ENCODE measurements at places on chromosomes 2 and 18.
A peak's percentile ranks its signal among the peaks of the same experiment; 100 is the strongest.

GRCh38 chr2:157839162-157839801 is 36.8 kb downstream of the ACVR1 start:
- DNase-seq = no peak

DNA sequence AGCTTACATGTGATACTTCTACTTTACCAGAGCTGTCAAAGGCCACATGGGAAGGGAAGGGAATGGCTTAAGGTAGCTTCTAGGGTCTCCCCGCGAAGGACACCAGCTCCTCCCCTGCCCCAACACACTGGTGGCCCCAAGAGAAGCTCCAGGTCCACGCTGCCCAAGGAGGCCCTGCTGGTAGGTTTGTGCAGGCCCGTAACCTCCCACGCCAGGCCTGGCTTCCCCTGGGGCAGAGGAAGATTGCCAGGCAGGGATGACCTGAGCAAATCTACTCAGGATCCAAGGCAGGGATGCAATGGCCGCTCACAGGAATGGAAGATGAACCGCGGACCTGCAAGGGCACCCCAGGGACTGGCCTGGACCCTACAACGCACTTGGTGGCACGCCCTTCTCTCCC is 205.1 kb downstream of the MGAT5 start:
- DNase-seq = no peak

GRCh38 chr18:45488645-45489044 is 126.6 kb upstream of the SLC14A2 start:
- DNase-seq = no peak

- DNase-seq = no peak
These were observed 46.8 kb upstream of the PDE1A start for GRCh38 chr2:182473635-182474034.

- no peak for DNase-seq
These were observed 37.3 kb downstream of the CYP27C1 start for GRCh38 chr2:127182626-127183458.

DNA sequence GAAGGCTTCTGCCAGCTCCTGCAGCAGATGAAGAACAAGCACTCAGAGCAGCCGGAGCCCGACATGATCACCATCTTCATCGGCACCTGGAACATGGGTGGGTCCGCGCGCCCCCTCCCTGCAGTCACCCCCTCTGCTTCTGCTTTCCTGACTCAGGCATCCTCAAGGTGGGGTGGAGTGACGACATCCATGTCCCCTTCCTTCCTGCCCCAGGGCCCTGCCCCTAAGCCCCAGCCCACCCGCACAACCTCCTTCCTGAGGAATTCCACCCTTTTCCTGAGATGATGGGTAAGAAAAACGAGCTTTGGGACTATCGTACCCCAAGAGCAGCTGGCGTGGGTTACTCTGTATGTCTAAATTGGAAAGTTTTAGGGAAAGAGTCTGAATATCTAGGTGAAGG is 89.7 kb upstream of the ATG16L1 start:
- DNase-seq = no peak

- no peak for DNase-seq
These were observed 171.4 kb upstream of the SPATS2L start for GRCh38 chr2:200135082-200135481.

DNA sequence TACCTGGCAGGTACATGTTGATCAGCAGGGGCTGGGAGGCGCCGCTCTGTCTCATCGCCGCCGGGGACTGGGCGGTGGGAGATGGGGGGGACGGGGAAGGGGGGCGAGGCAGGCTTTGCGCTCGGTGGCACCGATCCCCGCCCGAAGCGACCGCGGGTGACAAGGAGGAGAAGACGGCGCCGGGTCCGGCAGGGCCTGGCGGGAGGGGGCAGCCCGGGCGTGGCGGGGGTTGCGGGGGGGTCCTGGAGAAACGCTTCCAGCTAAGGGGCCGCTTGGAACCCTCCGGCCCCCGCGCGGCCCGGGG is at the start of gene FEV:
FEV (minus strand) TSS at position 164 of the 304 bp plus-strand sequence; CDS start at position 55, 109 bp downstream.
- DNase-seq = no peak

DNA sequence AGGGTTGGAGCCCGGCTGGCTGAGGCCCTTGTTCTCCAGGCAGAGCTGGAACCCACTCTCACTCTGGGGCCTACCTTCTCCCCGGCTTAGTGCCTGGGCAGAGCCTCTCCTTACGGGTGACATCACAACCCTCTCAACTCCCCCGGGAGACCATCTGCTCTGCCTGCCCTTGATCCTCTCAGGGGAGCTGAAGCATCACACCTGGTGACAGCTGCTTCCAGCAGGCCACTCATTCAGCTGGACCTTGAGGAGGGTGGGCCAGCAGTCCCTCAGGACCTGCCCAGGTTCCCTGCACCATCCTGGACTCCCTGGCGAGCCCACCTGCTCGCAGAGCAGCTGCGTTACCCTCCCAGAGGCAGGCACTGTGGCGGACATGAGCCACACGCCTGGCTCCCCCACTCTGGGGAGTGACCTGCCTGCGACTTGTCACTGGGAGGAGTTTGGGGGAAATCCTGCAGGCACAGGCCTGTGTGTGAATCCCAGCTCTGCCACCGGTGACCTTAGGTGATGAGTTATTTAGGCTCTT is 13.1 kb downstream of the HS6ST1 start:
- DNase-seq = no peak

DNA sequence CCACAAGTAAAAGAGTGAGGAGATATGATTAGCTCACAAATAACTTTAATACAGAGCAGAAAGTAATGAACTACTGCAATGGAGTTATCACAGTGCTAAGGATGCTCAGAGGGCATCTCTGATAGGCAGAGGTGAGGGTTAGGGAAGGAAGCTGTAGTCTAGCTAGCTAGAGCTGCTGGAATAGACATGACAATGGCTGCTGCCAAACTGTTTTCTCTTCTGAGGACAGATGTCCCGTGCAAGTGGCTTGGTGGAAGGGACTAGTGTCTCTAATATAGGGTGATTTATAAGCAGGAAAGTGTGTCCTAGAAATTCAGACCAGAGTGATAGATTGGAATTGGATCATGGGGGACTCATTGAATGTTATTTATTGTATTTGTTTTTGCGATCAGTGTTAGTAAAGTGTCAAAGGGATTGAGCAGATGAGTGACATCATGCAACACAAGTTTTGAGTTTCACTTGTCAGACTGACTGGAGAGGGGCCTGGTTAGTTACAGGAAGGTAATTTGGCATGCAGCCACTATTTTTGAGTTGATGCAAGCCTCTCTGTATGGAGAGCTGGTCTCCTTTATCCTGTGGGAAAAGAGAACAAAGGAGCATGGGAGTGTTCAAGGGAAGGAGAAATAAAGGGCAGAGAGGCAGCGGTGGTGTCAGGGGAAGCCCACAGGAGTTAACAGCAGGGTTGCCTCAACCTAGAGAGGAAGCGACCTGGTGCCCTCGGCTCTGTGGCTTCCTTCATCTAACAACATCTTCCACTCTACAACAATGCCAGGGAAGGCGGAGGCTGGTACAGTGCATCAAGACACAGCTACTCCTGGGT is 1.9 kb downstream of the CTLA4 start:
- DNase-seq = peak; percentile 68

GRCh38 chr2:114729026-114729425 is 286.6 kb downstream of the DPP10 start:
- no peak for DNase-seq

DNA sequence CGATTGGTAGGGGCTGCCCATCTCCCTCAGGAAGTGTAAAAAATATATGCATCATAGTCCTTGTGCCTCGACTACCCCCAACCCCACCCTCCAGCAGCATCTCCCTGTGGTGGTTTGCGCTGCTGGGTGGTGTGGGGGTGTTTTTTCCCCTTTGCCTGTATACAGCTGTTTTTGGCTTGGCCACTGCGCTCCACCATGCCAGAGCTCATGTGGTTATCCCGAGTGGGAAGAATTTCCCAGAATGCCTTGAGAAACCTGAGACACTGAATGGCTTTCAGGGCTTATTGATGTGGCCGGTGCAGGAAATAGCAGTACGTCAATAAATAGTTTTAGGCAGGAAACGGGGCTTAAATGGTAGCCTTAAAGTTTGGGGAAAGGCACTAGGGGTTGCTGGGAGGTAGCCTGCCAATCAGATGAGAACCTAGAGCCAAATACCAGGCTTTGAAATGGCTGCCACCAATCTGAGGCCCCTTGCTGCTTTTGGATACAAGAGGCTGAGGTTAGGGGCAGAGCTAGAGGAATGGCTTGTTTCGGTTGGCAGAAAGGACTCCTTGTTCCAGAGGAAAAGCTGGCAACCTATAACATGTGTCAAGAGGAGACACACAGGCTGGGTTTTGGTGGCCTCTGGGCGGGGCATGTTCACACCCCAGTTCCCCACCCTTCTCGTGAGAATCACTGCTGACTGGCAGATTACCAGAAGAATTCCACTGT is 144.1 kb downstream of the SMAD7 start:
- DNase-seq = peak; percentile 53

GRCh38 chr2:75571730-75572430 is 11.1 kb upstream of the EVA1A start:
- DNase-seq = no peak
